ENCODE measurements at places on chromosomes 3 and 15.

DNA sequence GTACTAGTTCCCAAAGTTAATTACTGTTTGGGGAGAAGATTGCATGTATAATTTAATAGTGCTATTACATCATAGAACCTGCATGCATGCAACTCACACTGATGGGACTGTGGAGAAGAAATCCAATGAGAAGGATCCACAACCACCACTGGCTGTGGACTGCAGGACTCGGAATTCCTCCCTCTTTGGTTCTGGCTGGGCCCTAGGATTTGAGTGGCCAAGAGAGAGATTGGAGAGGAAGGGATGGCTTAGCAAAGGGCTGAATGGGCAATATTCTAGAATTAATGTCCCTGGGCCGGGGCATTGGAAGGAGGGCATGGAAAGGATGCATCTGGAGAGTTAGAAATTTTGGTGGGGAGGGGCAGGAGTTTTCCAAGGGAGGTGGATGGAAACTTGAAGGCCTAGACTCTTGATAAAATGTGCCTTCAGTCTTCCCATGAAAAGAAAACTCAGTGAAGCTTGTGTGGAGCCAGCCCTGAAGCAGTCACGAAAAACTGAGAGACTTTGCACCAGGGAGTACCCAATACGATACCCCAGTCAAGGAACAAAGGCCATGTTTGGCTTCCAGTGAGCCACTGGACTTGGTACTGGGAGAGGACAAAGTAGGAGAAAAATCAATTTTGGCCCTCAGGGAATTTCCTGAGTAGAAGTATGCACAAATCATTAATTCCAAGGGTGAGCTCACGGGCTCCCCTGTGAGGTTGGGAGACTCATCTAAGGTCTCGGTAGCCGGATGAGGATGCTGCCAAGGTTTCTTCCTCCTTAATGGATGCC, 31.4 kb upstream of the TPM1 start:
- DNase-seq: no peak

DNA sequence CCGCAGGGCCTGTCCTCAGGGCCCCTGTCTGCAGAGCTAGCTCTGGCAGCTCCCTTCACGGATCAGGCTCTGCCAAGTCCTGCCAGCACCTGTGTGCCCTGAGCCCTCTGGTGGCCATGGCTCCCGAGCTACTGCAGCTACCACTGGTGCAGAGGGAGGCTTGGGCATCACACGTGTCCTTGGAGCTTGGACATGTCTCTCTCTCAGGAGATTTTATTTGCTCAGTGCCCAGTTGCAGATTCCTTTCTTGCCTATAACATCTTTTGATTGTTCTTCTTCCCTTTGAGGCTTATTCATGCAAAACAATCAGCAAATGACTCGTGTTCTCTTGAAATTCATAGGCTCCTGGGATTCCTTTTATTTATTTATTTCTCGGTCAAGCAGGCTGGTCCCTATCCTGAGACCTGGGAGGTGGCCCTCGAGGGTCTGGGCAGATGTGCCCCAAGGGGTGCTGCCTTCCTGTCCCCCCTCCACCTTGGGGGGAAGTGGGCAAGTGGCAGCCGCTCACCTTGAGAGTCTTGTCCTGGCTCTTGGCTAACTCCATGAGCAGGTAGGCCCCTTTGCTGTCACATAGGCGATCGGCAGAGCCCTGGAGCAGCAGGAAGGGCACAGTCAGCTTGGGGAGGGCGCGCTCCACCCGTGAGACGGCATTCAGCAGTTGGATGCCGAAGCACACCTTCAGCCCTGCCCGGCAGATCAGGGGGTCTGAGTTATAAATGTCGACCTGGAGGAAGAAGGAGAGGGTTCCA, 21.9 kb downstream of the ABTB1 start:
- DNase-seq: no peak

DNA sequence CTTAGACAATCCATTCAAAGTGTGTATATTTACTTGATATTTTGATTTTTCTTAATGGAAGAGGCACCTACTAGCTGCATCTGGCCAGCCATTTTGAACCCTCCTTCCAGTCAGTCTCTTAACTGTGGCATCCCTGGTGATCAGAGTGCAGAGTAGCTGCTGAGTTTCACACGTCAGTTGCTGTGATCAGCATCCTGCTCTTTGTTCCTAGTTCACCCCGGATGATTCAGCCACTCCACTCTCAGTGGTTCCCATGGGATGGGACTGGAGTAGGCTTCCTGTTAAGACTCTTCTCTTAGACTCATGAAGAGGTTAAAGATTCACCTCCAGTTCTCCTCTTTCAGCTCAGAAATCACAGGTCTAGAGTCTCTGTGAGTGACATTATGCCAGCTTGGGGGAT, 75.8 kb downstream of the STXBP5L start:
- no peak for DNase-seq

DNA sequence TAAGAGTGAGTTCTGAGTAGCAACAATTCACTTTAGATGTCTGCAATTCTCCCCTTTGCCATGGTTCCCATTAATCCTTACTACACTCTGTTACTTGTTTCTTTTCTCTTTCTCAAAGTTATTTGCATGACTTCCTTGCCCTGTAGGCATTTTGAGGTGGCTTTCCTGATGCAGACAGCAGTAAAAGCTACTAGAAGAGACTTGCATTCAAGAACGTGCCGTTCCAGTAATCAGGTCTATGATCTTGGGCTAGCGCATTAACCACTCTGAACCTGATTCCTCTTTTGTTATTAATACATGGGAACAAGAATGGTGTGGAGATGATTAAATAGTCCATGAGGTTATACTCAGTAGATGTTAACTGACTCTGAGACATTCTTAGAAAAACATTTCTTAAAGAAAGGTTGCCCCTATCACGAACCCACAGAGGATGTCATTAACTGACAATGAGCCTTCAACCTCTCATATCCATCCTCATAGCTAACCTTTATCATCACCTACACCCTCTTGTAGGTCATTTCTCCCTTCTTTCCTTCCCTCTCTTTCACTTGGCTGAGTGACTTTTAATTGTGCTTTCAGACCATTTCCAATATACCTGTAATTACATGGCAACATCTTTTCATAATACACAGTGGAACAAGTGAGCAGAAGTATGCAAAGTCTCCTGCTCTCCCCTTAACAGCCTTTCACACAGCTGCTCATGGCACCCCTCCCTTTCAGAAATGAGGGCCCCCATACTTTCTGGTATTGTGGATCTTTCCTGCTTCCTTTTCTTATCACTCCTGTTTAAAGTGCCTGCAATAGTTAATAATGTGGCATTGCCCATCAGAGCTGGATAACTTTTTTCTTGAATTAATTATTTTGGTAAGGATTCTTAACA, 175.9 kb downstream of the CHST2 start:
- no peak for DNase-seq

- no peak for DNase-seq
These were observed 78.5 kb downstream of the TRANK1 start for GRCh38 chr3:36866368-36866767.

DNA sequence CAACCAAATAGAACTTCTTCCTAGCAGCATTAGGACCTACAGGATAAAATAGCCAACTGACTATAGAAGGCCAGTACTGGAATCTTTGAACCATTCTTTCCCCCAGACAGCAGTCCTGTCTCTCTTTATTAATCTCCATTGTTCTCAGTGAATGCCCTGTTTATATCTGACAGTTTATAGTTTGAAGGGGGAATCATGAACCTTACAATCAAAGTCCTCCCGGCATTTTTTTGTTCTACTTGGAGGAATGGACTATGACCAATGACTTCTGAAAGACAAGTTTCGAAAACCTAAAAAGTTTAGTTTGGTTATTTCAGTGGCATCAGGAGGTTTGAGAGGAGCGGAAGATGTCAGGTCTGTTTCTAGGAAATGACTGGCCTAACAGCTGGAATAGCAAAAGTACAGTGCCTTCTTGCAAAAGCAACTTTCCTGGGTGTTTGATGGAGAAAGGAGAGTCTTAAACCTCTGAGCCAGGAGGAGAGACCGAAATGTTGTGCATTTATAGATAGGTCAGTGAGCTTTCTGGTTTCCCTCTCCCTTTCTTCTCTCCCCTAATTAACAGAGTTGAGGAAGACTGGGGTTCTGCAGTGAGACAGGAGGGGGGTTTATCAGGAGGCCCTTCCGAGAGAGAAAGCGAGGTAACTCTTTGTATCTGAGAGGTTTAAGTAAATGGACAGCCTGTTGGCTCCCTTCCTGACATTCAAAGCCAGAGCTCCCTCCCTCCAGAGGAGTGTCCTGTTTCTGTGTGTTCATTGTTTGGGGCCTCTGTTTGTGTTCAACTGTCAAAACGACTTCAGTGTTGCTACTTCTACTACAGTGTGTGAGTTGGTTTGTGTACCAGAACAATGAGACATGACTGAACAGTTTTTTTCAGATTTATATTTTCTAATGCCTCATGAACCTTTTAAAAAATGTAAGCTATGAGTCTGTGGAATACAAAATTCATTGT, 383.0 kb upstream of the RARB start:
- peak; percentile 20 for DNase-seq

DNA sequence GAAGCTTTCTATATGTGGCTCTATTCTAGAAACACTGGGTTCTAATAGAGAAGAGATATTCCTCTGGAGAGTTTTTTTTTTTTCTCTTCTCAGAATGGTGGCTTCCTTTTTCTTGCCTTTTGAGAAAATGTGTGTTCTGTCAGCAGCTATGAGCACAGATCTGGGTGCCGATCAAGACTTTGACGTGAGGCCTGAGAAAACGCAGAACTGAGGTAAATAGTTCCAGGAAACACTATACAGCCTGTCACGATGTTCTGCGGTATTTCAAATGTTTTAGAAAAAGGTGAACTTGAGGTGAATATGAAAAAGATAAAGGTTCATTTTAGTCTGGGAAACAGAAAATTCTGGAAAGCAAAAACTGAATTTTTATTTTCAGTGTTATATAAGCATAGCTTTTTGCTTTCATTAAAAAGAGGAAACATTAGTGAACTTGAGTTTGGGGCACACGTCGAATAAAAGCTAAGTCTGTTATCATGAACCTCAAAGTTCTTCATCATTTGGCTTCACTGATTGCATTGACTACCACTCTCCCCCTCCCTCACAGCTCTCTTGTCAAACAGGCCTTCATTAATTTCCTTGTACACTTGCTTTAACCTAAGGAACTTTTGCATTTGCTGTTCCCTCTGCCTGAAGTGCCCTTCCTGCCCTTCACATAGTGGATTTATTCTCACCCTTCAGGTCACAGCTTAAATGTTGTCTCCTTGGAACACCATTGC, 265.1 kb downstream of the NFKBIZ start:
- DNase-seq: no peak

DNA sequence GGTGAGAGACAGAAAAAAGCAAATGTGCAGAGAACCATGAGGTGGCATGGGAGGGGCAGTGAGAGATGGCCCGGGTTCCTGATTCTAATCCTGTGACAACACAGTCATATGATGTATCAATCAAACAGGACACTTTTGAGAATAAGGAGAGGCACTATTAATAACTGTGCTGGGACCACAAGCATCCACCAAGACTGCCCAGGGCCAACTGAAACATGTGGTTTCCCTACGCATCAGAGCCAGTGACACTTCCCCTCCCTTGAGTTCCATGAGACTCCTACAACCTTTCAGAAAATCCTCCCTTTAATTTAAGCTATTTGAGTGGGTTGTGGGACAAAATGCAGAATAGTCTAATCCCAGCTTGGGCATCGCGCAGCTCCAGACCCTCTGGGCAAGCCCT, 17.4 kb downstream of the SH3BP5 start:
- no peak for DNase-seq

DNA sequence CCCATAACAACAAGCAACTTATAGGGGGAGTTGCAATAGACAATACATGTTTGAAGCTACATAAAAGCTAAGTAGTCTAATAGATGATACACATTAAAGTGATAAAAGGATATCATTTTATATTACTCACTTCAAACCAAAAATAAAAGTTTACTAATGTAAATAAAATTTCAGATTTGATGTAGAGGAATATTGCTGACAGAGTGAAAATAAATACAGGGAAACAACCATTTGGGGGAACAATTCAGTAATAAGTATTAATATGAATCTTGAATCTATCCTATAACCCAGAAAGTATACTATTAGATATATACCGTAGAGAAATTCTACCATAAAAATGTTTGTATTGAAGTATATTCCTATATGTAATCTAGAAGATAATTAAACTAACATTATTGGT, 1248.9 kb upstream of the EPHA6 start:
- DNase-seq: no peak

DNA sequence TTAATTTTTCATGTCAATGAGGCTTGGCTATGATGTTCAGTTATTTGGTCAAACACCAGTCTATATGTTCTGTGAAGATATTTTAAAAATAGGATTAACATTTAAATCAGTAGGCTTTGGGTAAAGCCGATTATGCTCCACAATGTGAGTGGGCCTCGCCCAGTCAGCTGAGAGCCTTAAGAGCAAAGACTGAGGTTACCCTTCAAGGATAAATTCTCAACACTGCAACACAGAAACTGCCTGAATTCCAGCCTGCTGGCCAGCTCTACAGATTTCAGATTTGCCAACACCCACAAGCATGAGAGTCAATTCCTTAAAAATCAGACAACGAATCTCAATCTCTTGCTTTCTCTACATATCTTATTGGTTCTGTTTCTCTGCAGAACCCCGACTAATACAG, 188.3 kb downstream of the PLCH1 start:
- DNase-seq: no peak

DNA sequence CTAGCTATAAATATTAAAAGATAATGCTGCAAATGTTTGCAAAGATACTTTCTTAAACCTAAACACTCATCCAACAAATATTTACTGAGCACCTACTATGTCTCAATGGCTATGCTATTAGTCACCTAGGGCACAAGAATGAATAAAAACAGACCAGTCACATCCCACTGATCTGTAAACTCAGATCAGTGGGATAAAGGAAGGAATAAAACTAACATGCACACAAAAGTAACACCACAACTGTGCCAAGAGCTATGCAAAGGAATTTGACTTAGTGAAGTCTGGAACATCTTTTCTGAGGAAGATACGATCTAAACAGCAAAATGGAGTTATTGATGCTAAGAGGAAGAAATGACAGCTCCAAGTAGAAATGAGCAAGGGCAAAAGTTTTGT, 56.6 kb downstream of the CBLB start:
- DNase-seq: no peak

DNA sequence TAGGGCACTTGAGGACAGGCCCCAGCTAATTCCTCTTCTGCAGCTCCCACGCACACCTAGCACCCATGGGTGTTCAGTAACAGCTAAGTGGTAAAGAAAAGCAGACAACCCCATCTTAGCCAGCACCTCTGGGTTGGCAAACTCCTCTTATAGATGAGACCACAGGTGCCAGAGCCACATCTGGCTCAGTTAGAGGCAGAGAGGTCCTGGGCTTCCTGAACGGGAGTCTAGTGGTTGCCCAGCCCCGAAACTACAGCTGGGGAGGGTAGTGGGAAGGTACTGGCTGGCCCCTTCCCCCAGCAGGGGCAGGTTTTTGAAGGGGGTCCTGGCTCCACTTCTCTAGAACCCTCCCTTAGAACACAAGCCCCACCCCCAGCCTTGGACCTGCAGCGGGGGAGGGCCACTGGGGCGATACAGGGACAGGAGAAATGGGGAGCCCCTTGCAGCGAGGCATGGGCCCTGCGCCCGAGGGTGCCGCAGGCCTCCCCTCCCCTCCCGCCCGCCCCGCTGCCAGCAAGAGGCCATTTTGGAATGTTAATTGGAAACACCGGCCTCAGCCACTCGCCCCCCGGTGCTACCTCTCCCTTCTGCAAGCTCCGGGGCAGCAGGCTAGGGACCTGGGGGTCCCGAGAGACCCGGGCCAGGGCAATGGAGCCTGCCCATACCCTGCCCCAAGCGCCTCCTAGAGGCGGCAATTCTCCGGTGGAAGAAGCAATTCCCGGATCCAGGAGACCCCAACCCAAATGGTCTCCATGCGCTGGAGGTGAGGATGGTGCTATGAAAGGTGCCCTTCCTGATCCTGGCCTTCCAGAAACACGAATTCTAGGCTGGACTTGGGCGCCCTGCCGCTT, 1.5 kb downstream of the DUSP7 start:
- no peak for DNase-seq

GRCh38 chr3:48661501-48662144, 1.1 kb downstream of the CELSR3 start:
- peak; percentile 24 for DNase-seq

GRCh38 chr3:120693439-120694171, 11.6 kb upstream of the HGD start:
- DNase-seq: no peak

All from nucleus accumbens (tissue), 56 donors.